ENCODE measurements at places on chromosomes 4 and X. TPM values are rescaled to one million over a fixed set of nuclear protein-coding genes. Genes with fewer than 3 reads are reported as not detected.

Gene GPC3
- total RNA-seq, result 6.0 TPM

Gene ARHGEF6
- 26.9 TPM for total RNA-seq

Gene LRAT
- 1.1 TPM for total RNA-seq

Gene CT45A5
- total RNA-seq, result not detected

Gene IL2
- total RNA-seq, result not detected

Gene ATP2B3
- total RNA-seq, result not detected

Gene MAPK10
- 144 TPM for total RNA-seq

Gene TEX13B
- not detected for total RNA-seq

Gene ERCC6L
- 3.5 TPM for total RNA-seq

Gene AMTN
- not detected for total RNA-seq

Gene CORIN
- 8.5 TPM for total RNA-seq

Gene CLCN5
- 81.2 TPM for total RNA-seq

Gene RIPPLY1
- not detected for total RNA-seq

Gene TIGD4
- total RNA-seq, result 1.5 TPM

Gene CCDC158
- under 0.01 TPM for total RNA-seq

Gene KDM6A
- 69.0 TPM for total RNA-seq

Gene PDZD4
- total RNA-seq, result 21.3 TPM

Gene FAAH2
- total RNA-seq, result 4.8 TPM

Gene SPP1
- not detected for total RNA-seq

Gene GSX2
- total RNA-seq, result not detected

Gene SLC4A4
- total RNA-seq, result 0.29 TPM

Gene EGF
- total RNA-seq, result 3.5 TPM

Gene CXCL8
- 0.67 TPM for total RNA-seq

Gene USP26
- not detected for total RNA-seq

Gene DCHS2
- total RNA-seq, result 19.1 TPM

Gene LAMP2
- total RNA-seq, result 155 TPM

Gene PJA1
- total RNA-seq, result 9.7 TPM

Gene SPANXB1
- not detected for total RNA-seq

Gene CA5B
- 5.3 TPM for total RNA-seq

Gene C4orf33
- 10.9 TPM for total RNA-seq

Gene GUCY1B1
- total RNA-seq, result 37.4 TPM

Gene DCAF16
- 53.5 TPM for total RNA-seq

Gene PHEX
- 1.5 TPM for total RNA-seq

Gene MAGEA1
- not detected for total RNA-seq
